ENCODE measurements at places on chromosomes 16 and 17.

DNA sequence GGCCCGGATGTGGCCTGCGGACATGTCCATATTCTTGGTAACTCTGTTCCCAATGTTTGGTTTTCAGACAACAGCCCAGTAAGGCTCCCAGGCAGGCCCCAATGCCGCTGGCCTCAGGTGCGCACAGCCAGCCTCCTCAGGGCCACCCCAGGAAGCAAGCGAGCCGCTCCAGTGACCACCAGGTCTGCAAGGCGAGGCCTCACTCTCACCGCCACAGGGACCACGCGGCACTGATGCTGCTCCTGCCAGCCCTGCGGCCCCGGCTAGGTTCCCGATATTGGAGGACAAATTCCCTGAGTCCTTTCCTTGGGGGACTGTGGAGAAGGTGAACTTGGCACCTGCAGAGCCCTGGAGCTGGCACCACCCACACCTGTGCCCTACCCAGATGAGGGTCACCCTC, 19.0 kb downstream of the PDIA2 start:
- no peak for DNase-seq

DNA sequence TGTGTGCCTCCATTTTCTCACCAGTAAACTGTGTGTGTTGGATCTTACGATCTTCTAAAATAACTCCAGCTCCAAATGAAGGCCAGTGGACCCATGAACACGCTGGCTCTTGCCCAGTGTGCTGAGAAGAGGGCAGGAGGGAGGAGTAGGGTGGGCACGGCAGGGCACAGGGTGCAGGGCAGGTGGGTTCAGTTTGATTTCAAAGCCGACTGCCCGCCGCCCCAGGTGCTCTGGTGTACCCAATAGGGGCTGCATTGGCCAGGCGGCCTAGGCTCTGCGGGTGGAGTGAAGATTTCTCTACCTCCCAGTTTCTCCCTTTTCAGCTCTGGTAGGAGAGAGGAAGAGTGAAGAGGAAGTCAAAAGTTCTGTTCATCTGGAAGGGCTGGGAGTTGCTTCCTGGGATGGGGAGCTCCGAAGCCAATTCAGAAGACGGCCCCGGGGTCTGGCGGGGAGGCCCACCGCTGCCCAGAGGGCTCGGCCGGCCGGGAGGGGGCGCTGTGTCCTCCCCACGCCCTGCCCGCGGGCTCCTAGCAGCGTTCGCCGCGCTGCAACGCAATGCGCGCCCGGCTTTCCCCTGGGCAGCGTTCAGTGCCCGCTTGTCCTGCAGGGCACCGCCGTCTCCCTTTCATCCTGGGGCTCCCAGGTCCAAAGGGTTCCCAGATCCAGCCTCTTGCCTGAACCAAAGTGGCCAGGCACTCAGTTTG, 1.1 kb upstream of the CRHR1 start:
- DNase-seq = peak; percentile 75

- peak; percentile 15 for DNase-seq
Observed at GRCh38 chr17:79621151-79621943, 10.5 kb upstream of the RBFOX3 start.

DNA sequence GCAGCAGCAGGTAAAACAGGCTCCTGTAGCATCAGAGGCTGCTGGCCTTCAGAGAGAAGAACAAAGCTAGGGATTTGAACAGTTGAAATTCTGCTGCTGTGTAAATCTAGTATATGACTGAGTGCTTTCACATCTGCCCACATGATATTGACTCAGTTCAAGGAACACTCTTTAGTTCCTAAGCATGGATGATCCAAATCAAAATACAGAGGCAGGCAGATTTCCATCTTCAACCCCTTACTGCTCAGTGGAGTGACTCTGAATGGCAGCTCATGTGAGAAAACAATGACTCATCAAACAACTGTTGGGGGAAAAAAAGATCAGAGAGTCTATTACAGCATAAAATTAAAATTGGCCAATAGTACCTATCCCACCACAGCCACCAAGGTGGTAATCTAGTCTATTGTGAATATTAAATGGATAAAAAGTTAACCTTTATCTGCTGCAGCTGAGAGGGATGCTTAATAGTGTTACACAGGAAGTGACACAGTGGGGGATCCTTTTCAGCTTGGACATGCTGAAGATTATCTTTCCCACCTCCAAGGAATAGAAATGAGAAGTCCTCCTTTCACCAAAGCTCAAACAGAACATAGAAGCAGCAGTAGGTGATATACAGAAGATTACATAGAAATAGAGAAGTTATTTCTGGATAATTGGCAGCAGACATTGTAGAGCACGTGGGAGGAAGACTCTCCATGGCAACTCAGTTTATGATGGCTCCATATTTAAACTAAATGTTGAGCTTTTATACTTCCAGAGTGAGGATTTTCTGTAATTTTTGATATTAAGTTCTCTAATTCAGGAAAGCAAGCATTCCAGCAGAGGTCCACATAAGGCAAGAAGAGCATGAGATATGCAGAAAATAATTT, 239.7 kb upstream of the ERCC4 start:
- DNase-seq = no peak

DNA sequence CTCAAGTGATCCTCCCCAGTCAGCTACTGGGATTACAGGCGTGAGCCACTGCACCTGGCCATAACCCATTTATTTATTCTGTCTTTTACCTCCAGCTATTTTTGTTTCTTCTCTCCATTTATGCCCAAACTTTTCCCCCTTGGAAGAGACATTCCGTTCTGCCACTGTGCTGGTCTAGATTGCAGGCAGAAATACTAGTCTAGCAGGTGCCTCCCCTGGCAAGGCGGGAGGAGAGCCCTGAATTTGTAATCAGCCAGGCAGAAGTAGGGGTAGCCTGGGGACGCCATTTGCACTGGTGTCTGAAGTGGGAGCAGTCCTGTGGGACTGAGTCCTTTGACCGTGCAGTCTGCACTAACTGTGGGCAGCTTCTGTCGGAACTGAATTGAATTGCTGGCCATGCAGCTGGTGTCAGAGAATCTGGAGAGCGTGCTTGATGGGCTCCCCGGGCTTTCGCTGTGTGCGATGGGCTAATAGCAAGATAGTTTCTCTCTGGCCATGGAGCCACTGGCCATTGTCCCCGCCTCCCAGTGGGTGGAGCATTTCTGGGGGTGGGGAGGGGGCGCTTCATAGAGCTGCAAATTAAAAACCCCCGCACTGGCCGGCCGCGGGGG, 31.5 kb upstream of the LITAF start:
- DNase-seq = no peak

GRCh38 chr17:60383379-60383778, 8.6 kb downstream of the USP32 start:
- no peak for DNase-seq

DNA sequence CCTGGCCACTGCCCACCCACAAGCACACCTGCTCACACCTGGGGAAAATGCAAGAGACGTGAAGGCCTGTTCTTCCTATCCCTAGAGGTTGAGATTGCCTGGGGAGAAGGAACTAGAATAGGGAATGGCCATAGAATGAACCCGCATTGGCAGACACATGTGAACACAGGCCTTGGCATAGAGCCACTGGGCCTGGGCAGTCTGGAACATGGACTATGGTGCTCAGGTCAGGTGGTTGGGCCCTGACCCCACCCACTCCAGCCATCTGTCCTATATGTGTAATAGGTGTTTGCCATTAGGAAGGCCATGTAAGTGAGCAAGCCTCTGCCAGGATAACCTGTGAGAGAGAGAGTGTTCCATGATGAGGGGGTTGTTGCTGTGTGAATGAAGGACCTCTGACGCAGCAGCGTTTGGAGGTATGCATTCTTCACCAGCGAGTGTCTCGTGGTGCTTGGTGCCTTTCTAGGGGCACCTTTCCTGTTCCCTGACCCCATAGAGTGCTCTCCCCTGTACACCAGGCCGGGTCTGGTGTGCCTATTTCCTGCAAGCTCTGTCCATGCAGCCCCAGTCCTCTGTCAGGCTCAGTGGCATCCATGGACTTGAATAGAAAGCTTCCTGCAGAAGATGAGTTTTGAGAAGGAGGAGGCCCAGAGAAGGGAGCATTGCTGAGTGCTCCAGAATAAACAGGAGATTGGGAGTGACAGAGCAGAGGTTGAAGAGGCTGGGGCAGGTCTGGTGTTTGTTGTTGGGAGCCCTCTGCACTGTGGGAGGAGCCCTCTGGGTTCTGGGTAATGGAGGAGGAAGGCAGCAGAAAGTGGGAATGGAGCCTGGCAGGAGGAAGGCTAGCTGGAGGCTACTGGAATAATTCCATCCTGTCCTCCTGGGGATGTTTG, 15.6 kb downstream of the CTRL start:
- DNase-seq = no peak

- no peak for DNase-seq
Observed at GRCh38 chr16:85550953-85551924, 61.9 kb upstream of the GSE1 start.

GRCh38 chr16:80191928-80192327, 348.9 kb upstream of the DYNLRB2 start:
- DNase-seq = no peak

GRCh38 chr16:16095646-16096045, 127.6 kb downstream of the ABCC6 start:
- no peak for DNase-seq

DNA sequence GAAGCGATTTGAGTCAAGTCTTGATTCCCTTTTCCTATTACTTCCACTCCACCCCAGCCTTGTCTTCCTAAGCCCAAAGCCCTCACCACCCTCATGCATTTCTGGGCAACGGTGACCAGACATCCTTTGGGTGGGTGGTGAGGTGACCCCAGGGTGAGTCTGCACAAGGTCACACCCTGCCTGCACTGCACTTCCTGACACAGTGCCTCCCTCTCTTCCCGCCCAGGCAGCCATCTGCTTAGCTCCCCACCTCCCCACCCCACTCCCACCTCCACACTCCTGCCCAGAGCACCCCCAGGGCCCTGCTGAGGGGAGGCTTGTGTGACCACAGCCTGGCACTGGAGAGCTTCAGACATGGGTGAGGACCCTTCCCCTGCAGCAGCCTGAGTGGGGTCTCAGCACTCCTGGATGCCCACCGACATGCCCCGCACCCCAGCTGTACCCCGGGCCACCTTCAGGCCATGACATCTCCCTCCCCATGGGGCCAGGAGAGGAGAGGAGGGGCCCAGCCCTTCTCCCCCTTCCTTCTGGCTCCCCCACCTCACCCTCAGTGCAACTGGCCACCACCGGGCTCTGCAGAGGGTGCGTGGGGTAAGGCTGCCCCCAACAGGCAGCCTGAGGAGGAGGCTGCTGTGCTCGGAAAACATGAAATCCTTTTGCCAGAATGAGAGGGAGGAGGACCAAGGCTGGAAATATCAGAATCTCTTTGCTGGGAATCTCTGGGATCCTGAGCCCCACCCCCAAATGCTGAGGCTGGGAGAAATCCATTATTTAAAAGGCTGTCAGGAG, 68.6 kb downstream of the CCT6B start:
- DNase-seq = peak; percentile 79

DNA sequence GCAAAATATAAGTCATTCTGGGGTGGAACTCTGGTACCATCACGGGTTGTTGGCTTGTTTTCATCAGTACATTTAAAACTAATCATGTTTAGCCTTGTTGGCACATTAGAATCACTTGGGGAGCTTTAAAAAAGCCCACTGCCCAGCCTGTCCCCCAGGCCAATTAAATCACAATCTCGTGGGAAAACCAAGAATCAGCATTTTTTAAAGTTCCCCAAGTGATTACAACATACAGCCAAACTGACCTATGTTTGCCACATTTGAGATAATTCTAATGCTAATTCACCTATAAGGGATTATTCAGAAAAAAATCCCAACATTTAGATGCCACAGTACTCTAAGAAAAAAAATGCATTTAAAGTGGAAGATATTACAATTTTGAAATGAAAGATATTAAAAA, 8.4 kb upstream of the MSI2 start:
- no peak for DNase-seq

- no peak for DNase-seq
Observed at GRCh38 chr17:46028981-46029565, 30.0 kb downstream of the STH start.

DNA sequence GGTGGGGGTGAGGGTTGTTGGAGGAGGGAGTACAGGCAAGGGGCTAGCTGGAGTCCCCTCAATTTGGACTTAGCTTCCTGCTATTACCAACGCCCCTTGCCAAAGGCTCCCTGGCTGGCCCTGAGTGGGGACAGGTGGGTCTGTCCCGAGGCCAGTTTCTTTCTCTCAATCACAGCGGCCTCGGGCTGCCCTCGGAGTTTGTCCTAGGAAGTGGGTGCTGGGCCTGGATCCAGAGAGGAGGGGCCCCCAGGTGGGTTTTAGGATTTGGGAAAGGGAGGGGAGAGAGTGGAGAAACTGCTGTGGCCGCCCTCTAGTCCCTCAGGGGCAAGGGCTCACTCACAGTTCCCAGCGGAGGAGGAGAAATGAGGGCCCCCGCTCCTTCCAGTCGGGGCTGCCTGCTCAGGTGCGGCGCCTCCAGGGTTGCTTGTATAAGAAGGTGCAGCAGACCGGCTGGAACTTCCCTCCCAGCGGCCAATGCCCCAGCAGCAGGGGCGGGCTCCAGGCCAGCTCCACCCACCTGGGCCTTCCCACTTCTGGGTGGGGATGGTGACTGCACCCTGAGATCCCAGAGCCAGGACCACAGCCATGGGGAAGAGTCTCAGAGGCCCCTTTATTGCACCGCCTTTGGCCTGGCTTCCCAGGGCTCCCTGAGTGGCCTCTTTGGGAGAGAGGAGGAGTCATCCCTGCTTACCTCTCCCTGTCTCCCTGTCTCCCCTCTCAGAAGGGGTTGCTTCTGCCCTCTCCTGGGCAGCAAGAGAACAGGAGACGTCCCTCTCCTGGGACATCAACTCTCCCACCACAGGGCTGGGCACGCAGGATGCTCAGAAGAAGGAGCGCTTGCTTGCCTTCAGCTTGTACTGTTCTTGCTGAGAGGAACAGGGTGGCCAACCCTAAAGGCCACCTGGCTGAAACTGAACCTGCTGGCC, 112.0 kb upstream of the SMURF2 start:
- DNase-seq = peak; percentile 95

- no peak for DNase-seq
Observed at GRCh38 chr16:66898207-66898606, 17.9 kb downstream of the PDP2 start.

- DNase-seq = no peak
Observed at GRCh38 chr16:4313563-4314531, 2.0 kb upstream of the GLIS2 start.

- no peak for DNase-seq
Observed at GRCh38 chr16:47624563-47624962, 163.4 kb downstream of the PHKB start.

- DNase-seq = no peak
Observed at GRCh38 chr17:38690386-38690785, 14.7 kb upstream of the MLLT6 start.

DNA sequence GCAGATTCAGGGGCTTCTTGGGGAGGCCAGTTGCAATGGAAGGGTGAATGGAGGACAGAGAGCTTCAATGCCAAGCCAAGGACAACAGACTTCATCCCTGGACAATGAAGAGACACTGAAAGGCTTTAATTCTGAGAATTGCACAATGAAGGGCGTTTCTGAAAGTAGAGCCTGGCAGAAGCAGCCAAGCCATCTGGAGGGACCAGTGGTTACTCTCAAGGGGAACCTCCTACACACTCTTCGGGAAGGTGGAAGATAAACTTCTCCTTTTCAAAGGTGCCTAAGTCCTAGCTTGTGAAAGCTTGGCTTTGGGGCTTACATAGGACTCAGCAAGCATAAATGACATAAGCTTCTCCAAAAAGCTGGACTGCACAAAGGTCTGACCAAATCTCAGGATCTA, 6.2 kb upstream of the CES1 start:
- DNase-seq = no peak
